ENCODE measurements at places on chromosomes 2 and 18.

DNA sequence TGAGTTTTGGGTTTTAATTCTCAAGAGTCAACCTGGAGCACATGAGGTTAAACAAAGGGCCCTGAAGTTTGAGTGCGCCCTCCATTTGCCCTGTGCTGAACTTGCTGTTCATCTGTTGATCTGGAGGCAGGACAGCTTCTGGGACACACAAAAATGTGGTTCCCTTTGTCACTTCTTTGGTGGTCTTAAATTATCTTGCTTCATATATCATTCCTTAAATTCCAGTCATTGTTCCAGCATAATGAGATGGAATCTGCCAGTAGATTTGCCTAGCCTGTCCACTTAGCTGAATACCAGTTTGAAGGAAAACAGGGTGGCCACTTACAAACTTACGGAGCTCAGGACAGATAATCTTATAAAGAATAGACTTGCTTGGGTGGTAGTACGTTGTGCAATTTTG is 916 bp downstream of the CETN1 start:
- DNase-seq, result no peak

DNA sequence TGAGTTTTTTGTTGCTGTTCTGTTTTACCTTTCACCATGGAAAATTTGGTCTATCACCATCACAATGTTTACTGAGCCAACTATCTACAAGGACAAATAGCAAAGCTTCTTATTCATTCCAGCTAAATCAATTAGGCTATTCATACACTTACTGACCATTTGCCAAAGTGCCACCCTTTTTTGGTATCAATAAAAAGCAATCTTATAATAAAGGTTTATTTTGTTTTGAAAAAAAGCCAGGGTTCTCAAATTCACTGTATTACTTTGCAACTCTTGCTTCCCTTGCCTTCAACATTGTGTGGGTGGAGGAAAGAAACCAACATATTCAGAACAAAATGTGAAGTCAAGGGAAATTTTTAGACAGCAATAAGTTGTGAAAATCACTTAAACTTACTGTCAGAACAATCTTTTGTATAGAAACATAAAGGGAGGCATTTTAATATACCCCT is 15.3 kb downstream of the PELI1 start:
- DNase-seq, result no peak

DNA sequence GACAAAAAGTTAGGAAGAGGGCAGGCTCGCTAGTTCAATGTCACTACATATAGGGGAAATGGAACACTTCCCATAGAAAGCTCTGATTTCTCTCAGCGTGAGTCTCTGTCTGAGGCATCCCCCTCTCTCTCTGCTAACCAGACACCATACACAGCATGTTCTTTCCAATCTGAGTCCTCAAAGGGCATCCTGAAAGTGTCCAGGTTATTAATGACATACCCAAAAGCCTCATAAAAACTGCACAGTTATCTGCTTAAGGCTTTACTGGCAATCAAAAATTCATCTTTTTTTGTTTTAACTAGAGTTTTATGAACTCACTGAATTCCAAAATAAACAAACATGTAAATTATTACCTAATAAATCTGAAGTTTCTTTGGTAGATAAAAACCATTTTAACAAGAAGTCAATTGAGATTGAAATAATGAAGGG is 137.4 kb downstream of the AFF3 start:
- DNase-seq, result no peak

GRCh38 chr2:228268301-228268700 is 86.8 kb upstream of the SPHKAP start:
- DNase-seq, result no peak

DNA sequence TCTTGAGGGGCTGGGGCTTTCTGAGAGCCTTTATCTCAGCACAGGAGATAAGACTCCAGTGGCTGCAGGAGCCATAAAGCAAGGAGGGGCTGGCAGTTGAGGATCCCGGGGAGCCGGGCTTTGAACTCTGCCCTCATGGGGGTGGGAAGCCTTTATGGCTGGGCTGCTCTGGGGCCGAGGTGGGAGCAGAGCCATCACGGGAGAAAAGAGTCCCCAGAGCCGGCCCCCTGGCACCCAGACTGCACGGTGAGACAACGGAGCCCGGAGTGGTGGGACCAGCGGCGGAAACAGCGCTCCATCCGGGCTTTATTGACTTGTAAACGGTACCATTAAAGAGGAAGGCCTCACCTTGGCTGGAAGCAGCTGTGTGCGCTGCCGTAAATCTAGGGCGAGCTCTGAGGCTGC is 162.6 kb downstream of the MYCN start:
- no peak for DNase-seq

DNA sequence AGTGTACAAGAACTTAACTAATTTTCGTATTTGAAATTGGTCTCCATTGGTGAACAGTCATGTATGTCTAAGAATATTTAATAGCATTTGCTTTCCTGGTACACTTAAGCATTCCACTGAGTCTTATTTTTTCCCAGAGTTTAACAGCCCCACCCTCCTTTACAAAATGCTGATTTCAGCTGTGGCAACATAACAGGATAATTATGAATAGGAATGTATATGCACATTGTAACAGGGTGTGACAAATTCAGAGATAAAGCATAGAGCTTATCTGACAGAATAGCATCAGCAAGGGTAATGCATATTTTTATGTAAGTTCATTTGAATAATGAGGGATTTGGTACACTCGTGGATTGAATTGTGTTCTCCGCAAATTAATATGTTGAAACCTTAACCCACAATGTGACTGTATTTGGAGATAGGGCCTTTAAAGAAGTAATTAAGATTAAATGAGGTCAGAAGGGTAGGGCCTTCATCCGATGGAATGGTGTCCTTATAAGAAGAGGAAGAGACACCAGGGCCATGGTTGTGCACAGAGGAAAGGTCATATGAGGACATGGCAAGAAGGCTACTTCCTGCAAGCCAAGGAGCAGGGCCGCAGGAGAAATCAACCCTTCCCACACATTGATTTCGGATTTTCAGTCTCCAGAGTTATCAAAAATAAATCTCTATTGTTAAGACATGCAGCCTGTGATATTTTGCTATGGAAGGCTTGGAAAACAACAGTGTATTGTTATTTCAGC is 439.7 kb upstream of the CDH20 start:
- DNase-seq, result no peak

DNA sequence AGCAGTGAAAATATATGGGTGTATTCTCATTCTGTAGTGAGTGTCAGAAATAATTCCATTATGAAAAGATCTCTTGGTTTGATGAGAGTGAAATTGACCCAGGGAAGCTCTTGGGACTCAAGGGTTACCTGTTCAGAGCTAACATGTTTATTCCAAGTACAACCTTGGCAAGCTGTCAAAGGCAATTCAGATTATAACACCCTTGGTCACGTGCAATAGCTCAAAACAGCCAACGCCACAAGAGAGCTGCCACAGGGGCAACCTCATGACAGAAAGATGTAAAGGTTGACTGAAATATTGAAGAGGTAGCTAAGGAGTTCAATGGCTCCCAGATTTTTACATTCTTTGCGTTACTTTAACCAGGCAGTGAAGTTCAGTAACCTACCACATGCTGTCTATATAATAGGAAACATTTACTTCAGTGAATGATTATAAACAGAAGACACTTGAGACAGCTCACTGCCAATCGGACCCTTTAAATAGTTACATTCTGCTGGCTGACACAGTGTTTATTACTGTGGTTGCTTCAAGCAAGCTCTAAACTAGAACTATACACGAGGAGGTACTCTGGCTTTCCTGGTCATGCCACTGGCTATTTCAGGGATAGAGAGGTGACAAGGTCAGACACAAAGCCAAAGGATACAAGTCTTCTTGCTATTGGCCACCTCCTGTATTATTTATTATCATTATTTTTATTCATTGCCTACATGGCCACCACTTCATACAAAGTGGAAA is 187.3 kb downstream of the PID1 start:
- DNase-seq, result no peak

DNA sequence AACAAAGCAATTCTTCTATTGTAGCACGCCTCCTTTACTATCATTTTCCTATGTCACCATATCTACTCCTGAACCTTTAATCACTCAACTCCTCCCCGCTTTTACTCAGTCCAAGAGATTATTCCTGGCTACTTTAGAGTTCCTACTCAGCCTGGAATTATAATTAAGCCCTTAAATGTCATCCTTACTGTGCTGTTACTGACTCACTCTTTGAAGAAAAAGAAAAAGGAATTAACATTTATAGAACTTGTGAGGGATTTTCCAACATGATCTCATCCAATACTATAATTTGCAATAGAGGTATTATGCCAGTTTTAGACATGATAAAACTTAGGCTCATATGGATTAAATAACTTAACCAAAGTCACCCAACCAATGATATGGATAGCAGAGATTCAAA is 61.7 kb downstream of the CCDC88A start:
- no peak for DNase-seq

DNA sequence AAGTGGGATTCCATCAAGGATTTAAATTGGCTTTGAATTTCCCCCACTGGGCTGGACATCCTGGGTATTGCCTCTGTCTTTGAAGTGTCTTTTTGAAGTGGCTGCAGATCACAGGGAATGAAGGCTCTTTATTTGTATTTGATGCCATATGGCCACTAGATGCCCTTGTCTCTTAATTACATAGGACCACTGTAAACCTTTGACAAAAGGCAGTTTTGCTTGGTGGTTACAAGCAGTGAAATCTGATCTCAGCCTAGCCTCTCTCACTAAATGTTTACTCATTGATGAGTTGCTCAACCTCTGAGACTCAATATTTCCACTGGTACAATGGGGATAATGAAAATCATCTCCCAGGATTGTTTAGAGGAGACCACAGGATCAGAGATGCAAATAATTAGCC is 102.2 kb downstream of the INSIG2 start:
- DNase-seq, result no peak

GRCh38 chr2:237616373-237616733 is 11.0 kb upstream of the LRRFIP1 start:
- DNase-seq, result no peak

DNA sequence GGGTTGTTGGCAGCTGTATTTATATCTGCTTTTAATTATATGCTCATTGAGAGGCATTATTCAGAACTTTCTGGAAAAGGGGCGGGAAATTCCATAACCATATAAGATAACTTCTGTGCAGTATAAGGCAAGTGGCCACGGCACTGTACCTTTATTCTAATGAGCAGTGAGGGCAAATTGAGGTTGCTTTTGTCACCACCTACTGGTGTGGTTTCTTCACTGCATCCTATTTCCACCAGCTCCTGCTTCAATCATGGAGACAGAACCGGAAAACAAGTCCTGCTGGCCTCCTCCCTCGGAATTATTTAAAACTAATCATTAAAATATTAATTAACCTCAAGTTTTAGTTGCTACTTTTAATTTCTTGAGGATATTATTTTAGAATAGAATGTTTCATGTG is 759.4 kb downstream of the CBLN2 start:
- DNase-seq, result no peak

DNA sequence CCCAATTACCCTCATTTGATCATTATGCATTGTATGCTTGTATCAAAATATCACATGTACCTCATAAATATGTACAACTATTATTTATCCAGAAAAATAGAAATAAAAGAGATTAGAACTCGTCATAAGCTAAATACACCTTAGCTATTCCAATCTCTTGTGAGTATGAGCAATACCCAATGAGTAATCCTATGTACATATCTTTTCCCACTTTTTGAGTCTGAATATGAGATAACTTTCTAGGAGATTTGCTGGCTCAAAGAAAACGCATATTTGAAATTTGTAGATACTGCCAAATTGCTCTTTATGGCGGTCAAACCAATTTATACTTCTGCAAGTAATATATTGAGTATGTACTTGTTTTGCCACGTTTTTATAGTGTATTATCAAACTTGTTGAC is 24.1 kb downstream of the PRKD3 start:
- no peak for DNase-seq

GRCh38 chr2:163370169-163370886 is 365.5 kb downstream of the FIGN start:
- no peak for DNase-seq

GRCh38 chr2:113218283-113219091 is 44.7 kb downstream of the PSD4 start:
- DNase-seq, result no peak

- no peak for DNase-seq
Observed at GRCh38 chr2:134445985-134446382, 192.1 kb downstream of the MGAT5 start.

- DNase-seq, result no peak
Observed at GRCh38 chr2:211822686-211823335, 715.8 kb downstream of the ERBB4 start.

DNA sequence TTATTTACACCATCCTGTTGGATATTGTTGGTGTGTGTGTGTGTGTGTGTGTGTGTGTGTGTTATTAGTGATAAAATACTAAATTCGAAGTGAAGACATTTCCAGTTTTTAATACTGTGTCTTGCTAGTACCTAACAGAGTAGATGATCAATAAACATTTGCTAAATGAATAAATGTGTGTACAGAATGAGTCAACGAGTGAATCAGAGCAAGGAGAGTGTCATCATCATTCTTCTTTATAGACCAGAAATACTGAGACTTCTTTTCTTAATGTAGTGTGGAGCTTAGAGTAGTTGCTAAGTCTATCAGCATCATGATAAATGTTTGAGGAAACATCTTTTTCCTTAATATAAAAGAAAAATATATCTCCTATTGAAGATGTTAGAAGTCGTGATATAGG is 169.7 kb upstream of the SATB2 start:
- no peak for DNase-seq

- no peak for DNase-seq
Observed at GRCh38 chr2:160628811-160629210, 135.2 kb upstream of the RBMS1 start.

- DNase-seq, result no peak
Observed at GRCh38 chr2:232473467-232473890, 14.2 kb downstream of the ECEL1 start.

GRCh38 chr2:45669032-45669486 is 17.6 kb downstream of the PRKCE start:
- DNase-seq, result no peak

DNA sequence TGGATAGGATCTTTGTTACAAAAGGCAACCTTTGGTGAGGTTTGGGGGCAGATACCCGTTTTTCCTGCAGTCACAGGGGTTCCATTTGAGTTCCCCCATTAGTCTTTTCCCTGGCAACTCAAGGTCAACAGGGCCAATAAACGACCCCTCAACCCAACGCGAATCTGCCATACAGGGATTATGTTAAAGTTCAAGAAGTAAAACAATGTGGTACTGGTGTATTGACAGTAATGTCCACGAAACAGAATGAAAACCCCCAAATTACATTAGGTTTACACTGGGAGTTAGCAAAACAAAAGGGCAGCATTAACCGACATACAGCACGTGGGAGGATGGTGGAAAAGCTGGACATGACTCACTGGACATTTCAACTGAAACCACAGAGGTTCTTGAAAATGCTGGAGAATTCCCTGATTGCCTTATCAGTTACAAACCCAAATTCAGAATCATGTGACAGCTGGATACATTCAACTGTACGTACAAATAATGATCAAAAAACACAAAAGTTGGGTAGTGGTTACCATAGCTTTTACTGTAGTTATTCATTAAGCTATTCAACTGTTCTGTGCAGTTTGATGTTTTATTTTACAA is 4.9 kb upstream of the IMP4 start:
- DNase-seq, result no peak

GRCh38 chr2:101699755-101700461 is 2.4 kb downstream of the MAP4K4 start:
- DNase-seq, result peak; percentile 40

- no peak for DNase-seq
Observed at GRCh38 chr2:9010866-9011265, 7.4 kb upstream of the MBOAT2 start.

GRCh38 chr2:178530625-178531142 is 50.4 kb downstream of the PLEKHA3 start:
- DNase-seq, result no peak

GRCh38 chr2:183057333-183057985 is 19.2 kb upstream of the NCKAP1 start:
- DNase-seq, result no peak

Measured in H54 (cell line).